ENCODE measurements at places on chromosomes 7 and 10.

GRCh38 chr10:75021379-75022249 lies 89.8 kb upstream of the SAMD8 start:
- DNase-seq: no peak

- DNase-seq: no peak
These were observed 20.3 kb downstream of the CRHR2 start for GRCh38 chr7:30661926-30662325.

DNA sequence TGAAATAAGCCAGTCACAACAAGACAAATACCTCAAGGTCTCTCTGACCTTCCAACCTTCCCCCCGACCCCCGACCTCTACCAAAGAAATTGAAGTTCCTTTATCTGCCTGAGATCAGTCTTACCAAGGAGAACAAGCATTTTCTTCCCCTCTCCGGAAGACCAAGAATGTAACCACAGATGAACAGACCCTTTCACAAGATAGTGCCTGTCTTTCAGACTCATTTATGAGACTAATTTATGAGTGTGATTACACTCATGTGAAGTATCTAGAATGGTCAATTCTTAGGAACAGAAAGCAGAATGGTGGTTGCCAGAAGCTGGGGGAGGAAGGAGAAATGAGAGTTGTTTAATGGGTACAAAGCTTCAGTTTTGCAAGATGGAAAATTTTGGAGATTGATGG lies 108.9 kb upstream of the MKLN1 start:
- DNase-seq: no peak

DNA sequence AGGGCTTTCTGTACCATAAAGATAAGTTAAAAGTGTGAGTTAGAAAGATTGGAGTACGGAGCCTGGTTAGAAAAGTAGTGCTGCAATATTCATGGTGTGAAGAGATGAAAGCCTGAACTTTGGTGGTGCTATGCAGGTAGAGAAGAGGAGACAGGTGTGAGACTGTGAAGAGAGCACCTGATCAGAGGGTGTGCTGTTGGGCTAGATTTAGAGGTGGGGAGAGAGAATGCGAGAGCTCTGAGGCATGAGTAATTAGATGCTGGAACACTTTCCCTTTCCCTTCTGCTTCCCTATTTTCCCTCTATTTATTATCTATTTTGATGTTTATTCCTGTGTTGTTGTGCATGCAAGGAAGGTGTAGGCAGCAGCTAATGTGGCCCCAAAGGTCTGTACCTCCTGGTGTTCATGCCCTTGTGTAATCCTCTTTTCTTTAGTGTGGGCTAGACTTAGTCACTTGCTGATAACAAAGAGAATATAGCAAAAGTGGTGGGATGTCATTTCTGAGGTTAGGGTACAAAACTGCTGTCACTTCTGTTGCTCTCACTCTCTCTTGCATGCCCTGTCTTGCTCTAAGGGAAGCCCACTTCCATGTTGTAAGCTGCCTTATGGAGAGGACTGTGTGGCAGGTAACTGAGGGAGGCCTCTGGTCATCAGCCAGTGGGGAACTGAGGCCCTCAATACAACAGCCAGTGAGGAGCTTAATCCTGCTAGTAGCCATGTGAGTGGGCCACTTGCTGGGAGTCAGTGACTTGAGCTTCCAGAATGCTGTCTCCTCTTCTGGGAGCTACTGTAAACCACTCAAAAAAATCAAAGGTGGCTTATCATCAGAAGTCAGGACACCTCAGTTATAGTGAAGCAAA lies 2.6 kb upstream of the ATXN7L1 start:
- no peak for DNase-seq

GRCh38 chr10:111175787-111176186 lies 99.0 kb downstream of the ADRA2A start:
- DNase-seq: no peak

DNA sequence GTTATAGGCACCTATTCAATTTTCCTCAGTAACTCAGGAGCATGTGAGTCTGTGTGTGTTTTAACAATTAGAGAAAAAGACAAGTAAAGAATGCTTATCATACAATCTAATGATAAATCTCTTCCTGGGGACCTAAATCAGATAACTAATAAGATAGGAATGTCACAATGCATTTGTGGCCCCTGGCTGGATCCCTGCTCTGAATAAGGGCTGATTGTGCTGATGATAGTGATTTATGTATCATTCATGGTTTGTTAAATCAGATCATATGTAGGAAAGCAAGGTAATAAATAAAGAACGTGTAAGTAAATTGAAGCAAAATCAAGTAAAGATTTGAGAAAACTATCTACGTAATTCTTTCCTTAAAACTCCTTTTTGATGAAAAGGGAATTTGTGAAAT lies 145.9 kb downstream of the C7orf25 start:
- no peak for DNase-seq

GRCh38 chr10:19046679-19047078 lies 1.9 kb upstream of the MALRD1 start:
- no peak for DNase-seq

- no peak for DNase-seq
These were observed 110.0 kb upstream of the MYO3A start for GRCh38 chr10:25824050-25824449.

- no peak for DNase-seq
These were observed 7.2 kb downstream of the MEOX2 start for GRCh38 chr7:15679306-15679705.

- DNase-seq: no peak
These were observed 124.7 kb upstream of the SDK1 start for GRCh38 chr7:3176112-3177000.

- DNase-seq: no peak
These were observed 11.9 kb upstream of the HABP2 start for GRCh38 chr10:113540845-113541548.

GRCh38 chr10:67299761-67300160 lies 373.9 kb downstream of the LRRTM3 start:
- DNase-seq: no peak

DNA sequence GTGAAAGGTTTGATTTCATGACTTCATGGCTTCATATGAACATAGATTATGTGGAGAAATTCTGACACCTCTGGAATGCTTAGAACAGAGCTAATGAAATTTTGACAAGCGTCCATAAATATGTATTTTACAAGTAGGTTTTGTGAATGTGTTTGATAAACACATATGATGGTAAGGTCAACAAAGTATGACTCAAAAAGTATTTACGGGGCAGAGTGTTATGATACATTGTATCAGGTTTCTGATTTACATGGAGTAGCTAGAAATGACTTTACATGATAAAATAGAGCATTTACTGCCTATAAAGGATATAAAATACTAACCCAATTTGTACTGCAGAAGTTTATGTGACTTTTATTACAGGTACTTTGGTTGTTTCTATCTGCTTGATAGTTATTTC lies 206.3 kb downstream of the MDFIC start:
- DNase-seq: no peak

GRCh38 chr7:40437936-40438634 lies 303.3 kb downstream of the SUGCT start:
- no peak for DNase-seq

GRCh38 chr7:136015638-136016037 lies 38.5 kb upstream of the MTPN start:
- DNase-seq: no peak

DNA sequence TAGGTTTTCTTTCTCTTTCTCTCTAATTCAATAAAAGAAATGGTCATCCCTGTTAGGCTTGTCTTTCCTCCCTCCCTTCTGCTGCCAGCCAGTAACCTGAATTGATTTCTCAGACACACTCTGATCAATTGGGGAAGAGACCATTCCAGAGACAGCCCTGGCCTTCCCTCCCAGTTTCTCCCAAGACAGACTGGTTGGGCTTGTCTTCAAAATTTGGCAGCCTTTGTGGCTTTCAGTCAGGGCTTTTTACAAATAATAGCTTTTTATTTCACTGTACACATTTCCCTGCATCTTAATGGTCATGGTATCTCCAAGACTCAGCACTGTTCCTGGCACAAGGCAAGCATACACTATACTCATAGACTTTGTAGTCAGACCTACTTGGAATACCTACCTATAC lies 33.9 kb downstream of the BCAP29 start:
- no peak for DNase-seq

DNA sequence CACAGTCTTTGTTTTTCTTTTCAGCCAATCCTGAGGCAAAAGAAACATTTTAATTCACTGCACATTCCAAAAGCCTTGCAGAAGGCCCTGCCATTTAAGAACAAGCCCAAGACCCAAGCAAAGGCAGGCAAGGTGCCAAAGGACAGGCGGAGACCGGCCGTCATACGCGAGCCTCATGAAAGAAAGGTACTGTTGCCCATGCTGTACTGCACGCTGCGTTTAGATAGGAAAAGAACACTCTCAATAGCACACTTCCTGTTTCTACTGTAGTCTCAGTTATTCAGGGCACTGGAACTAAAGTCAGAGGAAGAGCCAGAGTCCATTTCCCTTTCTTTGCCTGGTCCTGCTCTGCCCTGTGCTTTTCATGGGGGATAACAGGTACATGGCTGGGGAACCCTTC lies 47.6 kb downstream of the BMS1 start:
- DNase-seq: no peak

- no peak for DNase-seq
These were observed 104.7 kb downstream of the CPXM2 start for GRCh38 chr10:123786896-123787295.

GRCh38 chr7:126574276-126575250 lies 678.2 kb downstream of the GRM8 start:
- no peak for DNase-seq

DNA sequence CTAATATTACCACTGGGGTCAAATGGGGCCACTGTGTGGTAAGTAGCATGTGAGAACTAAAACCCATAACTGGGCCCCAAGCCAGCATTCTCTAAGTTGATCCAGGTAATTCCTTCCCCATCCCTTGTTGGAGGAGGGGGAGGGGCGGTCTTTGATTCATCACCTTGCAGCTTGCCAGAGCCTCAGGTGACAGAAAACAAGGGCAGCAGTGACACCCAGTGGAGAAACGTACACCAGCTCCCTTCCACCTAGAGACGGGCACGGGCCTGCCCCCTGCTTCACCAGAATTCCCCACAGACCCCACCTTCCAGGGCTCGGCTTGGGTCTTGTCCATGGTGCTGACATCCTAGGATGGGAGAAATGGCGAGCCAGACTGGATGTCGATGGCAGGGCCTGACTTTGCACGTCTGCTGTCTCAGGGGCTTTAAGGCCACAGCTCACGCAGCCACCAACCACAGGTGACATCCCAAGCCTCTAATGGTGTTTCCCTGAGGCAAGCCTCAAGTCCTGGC lies 102.0 kb downstream of the STRA8 start:
- no peak for DNase-seq

DNA sequence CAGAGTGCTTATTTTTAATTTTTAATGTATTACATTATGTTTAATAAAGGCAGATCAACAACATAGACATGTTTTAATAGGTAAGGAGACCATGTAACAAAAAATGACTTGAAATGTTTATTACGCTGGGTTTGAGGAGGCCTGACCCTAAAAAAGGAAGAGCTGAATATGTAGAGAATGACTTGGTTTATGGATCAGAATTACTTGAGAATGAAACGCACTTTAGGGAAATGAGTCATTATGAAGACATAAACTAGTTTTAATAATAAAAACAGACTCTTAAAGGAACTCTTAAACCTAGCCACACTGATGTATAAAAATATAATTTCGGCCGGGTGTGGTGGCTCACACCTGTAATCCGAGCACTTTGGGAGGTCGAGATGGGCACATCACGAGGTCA lies 56.5 kb downstream of the CTTNBP2 start:
- DNase-seq: no peak

GRCh38 chr7:24831240-24831639 lies 74.0 kb upstream of the GSDME start:
- DNase-seq: no peak

DNA sequence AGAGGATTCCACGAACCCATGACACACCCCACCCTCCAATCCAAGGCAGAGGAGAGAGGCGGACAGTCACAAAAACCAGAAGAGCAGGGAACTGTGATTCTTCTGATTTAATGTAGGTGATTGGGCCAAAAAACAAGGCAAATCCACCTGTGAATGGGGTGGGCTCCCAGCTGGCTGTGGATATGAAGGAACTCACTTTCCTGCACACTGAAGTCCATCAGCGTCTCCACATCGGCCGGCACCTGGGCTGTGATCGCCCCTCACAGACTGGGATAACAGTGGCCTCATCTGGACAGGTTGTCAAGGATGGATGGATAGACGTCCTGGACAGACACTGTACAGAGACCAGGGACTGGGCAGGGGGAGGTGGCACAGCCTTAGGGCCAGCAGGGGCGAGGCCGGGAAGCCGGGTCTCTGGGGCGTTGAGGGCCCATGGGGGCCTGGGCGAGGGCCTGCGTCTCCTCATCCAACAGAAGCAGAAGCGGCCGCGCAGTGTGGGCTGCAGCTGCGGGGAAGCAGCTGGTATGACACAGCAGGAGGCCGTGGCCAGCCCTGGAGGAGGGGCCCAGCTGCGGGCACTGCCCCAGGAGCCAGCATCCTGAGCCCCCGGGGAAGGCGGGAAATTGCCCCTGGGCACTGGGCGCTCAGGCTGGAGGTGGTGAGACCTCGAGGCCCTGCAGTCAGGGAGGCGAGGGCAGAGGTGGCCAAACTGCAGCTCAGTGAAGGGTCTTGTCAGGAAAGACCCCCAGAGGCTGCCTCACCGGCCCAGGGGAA lies 54.2 kb downstream of the DIP2C start:
- DNase-seq: no peak

GRCh38 chr7:155602156-155602555 lies 42.3 kb upstream of the RBM33 start:
- DNase-seq: no peak

- DNase-seq: no peak
These were observed 219.2 kb downstream of the CCSER2 start for GRCh38 chr10:84547616-84548015.

- DNase-seq: no peak
These were observed 201.8 kb upstream of the AGR3 start for GRCh38 chr7:17083392-17084165.

DNA sequence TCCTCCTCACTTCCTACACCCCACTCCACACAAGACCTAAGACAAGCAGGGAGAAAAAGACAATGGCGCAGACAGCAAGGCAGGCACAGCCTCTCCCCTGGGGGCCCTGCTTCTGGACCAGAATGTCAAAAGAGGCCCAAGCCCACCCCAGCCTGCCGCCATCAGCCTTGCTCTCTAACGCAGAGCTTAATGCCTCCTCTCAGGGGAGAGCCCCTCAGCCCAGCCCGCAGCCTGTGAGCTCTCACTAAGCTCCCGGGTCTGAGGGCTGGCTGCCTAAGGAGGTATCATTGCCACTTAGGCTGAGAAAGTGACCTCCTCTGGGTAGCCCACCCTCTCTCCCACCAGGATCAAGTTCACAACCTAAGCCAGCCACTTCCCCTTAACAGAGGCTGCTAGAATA lies 16.7 kb downstream of the SLIT1 start:
- no peak for DNase-seq
